SK-N-SH treated with all-trans-retinoic acid at 6 μM for 48 hours (cell line): ENCODE measurements at places on chromosomes 1 and 21.

DNA sequence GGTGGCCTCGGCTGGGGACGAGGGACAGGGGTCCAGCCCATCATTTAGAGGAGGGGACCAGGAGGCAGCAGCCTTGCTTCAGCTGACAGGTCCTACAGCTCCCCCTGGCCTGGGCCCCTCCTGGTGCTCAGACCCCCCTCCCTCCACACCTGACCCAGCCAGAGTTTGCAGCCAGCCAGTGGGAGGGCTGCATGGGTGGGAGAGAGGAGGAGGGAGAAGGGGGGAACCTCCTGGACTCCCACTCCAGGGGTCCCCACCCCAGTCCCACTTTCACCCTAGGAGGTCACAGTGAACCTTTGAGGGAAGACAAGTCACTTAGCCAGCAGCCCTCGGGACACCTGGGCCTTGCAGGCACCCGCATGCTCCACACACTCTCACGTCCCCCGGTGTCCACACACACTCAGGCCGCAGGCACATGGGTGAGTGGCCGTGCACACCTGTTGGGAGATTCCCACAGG is 108.9 kb upstream of the ZBTB40 start:
- no peak; the same call in 2 of the 3 replicates for ATAC-seq

DNA sequence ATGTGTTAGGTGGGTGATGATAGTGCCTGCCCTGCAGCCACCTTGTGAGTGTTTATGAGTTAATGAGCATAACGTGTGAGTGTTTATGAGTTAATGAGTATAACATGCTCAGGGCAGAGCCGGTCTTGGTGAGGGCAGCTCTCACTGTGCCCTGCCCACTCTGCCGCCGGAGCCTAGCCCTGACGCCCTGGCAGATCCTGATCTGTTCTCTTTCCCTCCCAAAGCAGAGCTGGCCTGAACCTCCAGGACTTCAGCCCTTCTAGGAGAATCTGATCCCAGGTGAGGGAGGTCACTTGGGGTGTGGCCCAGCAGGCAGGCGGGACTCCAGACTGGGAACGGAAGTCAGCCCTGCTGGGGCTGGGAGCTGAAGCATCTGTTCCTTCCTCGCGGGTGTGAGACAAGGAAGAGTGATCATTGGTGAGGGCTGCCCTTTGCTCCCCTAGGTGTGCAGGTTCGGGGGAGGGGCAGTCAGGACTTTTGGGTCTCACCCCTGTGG is 5.7 kb downstream of the FBLIM1 start:
- ATAC-seq: no peak

GRCh38 chr1:187067160-187067559 is 238.4 kb downstream of the PLA2G4A start:
- ATAC-seq: no peak

- ATAC-seq: peak; percentile 45
Measured at GRCh38 chr21:34526241-34526617, 14.2 kb upstream of the KCNE1 start.

DNA sequence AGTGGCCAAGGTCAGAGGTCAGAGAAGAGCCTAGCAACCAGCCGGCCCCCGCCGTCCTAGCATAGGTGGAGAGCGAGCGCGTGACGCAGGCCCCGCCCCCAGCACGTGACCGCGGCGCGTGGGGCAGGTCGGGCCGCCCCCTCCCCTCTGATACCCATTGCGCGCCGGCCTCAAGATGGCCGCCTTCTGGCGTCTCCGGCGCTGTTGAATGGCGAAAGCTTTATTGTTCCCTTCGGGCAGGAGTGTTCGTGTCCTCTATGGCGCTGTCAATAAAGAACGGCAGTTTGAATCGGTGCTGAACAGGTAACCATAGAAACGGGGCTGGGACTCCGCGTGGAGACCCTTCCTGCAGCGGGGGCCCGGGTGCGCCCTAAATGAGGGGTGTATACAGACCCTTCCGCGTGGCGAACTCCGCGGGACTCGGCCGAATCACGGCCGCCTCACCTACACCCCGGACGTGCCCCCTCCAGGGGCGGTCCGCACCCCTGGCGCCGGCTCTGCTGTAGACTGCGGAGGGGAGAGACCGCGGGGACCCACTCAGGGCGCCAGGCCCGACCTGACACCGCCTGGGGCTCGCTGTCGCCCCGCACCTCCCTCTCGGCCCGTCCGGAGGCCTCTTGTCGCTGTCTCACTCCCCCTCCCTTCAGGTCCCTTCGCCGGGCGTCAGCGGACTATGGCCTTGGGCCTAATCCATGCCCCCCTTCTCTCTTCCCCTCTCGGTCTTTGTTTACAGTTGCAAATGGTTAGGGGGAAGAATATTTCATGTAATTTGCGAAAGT is at the start of gene ZBTB40:
ZBTB40 (plus strand) TSS at position 150 of the 779 bp plus-strand sequence. CDS start 38,098 bp downstream, outside the sequence.
- ATAC-seq: peak; percentile 90

DNA sequence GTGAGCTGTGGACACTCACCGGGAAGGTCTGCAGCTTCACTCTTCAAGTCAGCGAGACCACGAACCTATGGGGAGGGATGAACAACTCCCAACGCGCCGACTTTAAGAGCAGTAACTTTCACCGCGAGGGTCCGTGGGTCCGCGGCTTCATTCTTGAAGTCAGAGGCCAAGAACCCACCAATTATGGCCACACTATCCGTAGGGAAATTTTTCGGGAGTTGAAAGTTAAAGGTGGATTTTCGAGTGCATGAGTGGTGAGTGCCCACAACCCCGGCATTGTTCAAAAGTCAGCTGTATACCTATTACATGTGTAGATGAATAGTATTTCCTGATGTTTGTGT is 19.7 kb downstream of the EXOC8 start:
- no peak for ATAC-seq

DNA sequence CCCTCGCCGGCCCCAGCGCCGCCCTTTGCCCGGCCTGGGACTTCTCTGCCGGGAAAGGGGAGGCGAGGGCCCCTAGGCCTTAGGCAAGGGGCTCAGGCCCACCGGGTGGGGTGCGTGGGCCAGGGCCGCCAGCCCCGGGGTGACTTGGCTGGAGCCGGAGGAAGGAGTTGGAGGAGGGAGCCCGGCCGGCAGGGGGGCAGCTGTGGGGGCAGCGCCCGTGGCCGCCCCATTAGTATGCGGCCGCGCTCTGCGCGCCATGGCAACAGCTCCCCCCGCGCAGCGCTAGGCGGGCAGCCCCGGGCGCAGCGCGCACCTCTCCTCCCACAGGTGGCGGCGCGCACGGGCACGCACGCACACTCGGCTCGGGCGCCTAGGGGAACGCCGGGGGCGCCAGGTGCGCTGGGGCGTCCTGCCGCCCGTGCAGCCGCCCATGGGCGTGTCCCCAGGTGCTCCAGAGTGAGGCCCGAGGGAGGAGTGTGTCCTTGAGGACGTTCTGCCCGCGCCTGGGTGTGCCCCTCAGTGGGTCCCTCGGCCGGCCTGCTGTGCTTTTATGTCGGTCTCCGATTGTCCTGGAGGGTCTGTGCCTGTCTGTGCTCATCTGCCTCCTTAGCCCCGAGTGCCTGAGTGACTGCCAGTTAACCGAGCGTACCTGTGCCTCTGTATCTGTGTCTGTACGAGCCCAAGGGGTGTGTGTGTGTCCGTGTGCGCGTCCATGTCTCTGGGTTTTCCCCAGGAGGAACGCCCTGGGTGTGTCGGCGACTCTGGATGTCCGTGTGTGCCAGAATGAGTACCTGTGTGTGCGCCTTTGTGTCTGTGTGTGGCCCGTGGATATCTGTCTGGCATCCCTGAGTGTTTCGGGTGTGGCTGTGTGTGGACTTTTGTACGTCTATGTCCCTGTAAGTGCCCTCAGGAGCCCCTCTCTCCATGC is 38.2 kb upstream of the WASF2 start:
- no peak for ATAC-seq

GRCh38 chr1:223720971-223721591 is 8.7 kb downstream of the CAPN2 start:
- no peak for ATAC-seq

- ATAC-seq: peak; percentile 71
Measured at GRCh38 chr1:227351443-227351842, 33.2 kb upstream of the CDC42BPA start.

GRCh38 chr1:113389953-113390834 is at the start of gene MAGI3:
MAGI3 (plus strand) TSS chr1:113390515; CDS start chr1:113391034, 519 bp downstream.
- peak; percentile 88 for ATAC-seq

DNA sequence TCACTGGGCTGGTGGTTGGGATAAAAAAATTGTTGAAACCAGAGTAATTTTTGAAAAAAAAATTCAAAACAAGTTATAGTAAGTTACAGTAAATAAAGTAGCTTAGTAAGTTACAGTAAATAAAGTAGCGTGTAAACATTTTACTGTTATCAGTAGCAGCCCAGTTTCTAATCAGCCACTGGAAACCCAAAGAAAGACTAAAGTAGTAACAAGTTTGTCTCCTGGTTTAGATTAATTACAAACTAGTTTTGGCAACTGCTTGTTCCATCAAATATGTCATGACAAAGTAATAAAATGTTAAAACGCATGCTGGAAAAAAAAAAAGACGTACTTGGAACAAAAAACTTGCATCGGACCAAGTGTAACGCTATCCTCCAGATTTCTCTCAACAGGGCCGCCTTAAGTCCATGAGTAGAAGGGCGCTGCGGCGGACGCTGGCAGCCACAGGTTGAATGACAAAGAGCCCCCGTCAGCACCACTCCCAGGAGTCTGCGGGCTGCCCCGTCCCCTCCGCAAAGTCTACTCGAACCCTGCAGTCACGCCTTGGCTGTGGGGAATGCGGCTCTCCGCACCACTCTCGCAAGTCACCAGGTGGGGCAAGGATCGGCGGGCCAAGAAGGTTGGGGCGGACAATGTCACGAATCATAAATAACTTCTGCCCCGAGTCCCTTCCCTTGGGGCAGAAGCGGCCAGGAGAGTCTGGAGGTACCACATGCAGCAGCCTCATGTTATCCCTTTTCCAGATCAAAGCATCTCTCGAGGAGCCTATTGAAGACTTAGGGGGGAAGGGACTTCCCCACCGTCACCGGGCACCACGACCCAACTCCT is 837 bp downstream of the SLC16A1 start:
- peak; percentile 61 for ATAC-seq

DNA sequence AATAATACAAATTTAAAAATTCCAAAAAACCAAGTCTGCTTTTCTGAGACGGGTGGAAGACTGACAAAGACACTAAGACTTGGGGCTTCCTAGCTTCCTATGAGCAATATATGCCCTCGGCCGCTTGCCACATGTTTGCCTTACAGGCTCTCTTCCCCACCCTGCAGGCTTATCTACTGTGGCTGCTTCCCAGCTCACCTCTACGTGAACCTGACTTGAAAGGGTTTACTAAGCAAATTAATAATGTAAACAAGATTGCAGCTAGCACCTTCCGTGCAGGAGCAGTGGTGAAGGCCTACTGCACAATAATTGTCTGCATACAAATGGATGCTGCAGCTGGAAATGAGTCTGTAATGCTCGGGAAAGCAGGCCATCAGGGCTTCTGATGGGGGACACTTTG is 152.9 kb upstream of the DAB1 start:
- ATAC-seq: no peak

DNA sequence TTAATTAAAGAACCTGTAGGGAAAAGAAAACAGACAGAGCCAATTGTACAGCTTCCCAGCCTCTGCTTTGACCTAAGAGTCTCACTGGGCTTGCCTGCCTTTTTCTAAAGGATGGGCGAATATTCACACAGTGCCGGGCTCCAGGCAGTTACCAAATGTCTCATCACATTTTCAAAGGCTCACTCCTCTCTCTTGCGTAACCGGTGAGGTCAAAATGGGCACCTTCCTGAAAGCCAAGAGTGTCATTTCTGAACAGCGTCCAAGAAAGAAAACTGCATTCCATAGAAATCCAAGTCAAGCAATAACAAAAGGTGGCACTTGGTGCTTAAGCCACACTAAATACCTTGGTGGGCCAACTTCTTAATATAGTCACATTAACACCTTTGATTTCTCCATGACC is 710 bp upstream of the PALMD start:
- ATAC-seq: no peak

DNA sequence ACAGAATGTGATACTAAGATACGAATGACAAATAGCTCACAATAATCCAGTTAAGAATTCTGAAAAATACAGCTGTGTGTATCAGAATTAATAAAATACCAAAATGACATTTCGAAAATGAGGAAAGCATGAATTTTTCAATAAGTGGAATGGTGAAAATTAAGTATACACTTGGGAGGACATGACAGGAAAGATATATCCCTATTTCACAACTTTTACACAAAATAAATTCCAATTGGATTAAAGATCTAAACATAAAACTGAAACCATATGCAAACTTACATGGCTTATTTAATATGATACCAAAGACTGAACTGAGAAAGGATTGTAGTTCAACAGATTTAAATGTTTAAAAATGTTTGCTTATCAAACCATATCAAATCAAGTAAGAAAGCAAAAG is 510.4 kb upstream of the ADAMTS5 start:
- no peak for ATAC-seq

DNA sequence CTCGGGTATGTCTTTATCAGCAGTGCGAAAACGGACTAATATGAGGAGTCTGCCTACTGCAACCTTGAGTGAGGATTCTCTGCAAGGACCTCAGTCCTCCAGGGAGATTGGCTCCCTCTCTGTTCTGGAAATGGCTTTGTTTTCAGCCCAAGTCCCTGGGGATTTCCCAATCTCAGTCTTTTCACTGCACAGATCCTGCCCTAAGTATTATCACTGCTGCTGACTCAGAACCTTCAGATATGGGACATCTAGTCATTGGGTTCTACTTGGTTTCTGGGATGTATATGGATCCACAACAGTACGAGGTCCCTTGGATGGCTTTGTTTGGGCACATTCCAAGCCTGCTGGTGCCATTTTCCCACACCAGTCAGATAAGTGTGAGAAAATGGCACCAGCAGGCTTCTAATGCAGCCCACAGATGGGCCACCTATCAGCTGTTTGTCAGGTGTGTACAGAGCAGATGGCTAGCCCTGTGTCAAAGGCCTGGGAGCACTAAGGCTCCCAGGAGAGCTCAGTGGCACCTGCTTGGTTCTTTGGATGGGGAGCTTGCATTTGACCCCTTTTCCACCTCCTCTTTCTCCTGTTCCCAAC is 27.4 kb downstream of the ELF3 start:
- no peak for ATAC-seq

DNA sequence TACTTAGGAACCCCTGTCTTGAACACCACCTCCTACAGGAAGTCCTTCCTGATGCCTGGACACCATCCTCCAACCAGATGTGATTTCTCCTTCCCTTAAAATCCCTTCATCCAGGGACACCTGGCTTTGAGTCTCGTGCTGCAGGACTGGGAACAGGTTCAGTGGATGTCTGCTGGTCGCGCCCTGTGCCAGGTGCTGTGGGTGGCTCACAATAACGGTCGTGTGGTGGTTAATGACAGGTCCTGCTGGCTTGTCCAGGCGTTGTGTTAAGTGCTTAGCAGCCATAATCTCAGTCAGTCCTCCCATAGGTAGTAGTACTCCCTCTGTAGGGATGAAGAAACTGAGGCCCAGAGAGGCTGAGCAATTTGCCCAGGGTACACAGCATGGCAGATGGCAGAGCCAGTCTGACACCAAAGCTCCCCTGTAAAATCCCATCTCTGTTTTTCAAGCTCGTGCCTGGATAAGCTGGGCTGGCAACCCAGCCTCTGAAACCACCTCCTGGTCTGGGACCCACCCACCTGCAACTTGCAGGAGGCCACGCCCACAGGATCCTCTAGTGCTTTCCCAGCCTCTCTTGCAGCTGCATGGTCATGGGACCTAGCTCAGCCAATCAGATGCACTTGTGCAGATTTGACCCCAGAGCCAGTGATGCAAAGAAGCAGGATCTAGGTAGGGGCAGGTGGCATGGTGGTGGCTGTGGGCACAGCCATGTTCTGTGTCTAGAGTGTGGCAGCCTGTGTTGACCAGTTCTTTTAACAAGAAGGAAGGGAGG is 106.0 kb upstream of the IFFO2 start:
- ATAC-seq: no peak
